Stimulated activated CD4-positive, alpha-beta T cell treated with anti-CD3 and anti-CD28 coated beads, Interleukin-12 subunit alpha, Interleukin-12 subunit beta, amount 100 ng/mL, for 24 hours (primary cell): ENCODE measurements at places on chromosomes 3 and 15.

- DNase-seq: no peak
Observed at GRCh38 chr15:69424001-69424400, 9.9 kb downstream of the KIF23 start.

DNA sequence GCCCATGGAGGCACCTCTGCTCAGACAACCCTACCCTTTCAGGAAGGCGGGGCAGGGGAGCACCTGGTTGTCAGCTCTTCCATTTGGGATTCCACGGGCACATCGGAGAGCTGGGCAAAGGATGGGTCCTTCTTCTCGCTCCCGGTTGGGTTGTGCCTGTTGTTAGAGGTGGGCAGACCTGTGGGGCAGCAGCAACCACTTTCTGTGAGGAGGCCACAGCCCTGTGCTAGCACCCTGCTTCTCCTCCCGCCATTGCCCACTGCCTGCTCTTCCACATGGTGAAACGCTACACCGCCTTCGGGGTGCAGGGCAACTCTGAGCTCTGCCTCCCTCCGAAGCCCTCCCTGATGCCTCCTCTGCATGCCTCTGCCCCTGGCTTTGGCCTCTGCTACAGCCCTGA is 7.0 kb upstream of the HHATL start:
- no peak for DNase-seq

DNA sequence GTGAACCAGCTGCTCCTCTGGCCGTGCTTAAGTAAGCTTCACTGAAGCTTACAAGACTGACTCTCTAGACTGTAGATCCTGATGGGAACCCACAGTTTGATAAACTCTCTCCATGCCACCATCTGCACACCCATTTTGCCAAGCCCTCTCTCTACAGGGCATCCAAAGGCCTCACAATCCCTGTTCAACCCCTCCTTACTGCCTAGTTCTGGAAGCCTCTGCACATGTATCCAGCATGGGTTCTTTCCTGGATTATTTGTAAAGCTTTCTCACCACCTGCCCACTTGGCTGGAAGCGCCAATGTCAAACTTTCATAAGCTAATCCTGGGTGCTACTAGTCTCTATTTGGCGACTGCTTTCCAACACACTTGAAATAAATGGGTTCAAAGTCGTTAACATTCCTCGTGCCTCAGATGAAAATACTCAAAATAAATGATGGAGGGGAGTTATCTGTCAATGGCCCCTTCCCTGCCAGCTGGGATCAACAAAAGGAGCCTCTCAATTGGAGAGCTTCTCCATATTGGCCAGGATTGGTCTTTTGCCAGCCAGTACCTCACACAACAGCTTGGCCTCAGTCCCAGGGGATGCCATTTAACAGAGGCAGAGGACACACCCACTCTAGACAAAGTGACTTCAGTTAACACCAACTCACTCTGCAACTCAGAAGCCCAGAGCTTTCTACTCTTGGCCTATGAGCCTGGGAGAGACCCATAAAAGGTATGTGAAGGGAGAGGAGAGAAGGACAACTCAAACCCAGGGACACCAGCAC is 48.1 kb downstream of the SH3BP5 start:
- no peak for DNase-seq

DNA sequence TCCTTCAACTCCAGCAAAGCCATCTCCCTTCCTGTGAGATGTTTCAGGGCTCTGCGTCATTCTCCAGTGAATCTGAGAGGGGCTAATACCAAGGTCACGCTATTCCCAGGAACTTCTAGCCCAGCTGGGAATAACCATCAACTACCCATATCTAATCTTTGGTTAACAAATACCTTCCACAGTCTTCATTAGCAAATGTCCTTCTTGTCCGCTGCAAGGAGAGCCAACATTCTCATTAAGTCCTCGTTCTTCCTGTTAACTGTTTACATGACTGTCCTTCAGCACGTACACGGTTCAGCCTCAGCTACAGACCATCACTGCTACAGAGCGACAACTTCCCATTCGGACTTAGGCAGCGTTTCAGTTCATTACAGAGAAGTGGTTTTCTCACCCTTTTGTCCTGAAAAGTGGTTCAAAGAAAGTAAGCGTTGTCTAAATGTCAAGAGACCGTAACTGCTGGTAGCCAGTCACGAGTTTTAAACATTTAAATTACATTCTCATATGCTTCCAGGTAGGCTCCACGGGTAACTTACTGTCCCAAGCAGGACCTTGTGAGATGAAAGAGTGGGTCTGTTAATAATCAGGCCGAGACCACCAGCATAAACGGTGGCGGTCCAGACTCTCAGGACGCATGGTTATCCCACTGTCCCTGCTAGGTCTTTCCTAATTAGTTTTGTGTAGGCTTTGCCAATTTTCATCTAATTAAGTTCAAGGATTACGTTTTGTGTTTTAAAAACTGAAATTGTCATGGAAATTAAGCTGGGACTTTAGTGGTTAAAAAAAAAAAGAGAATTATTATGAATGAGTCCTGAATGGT is 63.8 kb downstream of the CHSY1 start:
- no peak for DNase-seq

- no peak for DNase-seq
Observed at GRCh38 chr15:92413510-92413909, 19.8 kb downstream of the ST8SIA2 start.

DNA sequence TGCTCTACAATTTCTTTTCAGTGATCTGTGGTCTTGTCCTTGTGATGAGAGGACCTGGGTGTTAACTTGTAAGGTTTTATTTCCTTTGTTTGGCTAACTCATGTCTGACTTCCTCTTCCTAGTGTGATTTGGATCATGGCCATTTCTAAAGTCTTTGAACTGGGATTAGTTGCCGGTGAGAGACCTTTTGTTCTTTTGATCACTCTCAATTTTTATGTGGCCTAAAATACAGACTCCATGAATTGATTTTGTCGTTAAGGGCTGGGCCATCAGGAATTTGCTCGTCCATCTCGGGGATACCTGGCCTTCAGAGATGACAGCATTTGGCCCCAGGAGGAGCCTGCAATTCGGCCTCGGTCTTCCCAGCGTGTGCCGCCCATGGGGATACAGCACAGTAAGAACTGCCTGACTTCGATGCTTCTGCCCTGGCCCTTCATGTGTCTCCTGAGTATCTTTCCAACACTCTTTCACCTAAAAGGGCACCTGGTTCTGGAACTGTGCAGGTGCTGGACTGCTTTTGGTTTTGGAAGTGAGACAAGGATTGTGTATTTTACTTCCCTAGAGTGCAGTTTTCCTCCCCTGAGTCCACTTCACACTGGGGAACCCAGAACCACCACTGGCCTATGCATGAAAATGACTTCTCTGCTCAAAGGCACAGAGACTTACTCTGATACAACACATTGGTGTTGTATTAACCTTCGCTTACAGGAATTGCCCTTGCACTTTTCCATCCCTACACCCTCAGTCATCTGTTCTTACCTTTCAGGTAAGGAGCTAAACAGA is 13.1 kb upstream of the LRRC2 start:
- no peak for DNase-seq

GRCh38 chr3:133124511-133124910 is 86.3 kb downstream of the TMEM108 start:
- DNase-seq: no peak

DNA sequence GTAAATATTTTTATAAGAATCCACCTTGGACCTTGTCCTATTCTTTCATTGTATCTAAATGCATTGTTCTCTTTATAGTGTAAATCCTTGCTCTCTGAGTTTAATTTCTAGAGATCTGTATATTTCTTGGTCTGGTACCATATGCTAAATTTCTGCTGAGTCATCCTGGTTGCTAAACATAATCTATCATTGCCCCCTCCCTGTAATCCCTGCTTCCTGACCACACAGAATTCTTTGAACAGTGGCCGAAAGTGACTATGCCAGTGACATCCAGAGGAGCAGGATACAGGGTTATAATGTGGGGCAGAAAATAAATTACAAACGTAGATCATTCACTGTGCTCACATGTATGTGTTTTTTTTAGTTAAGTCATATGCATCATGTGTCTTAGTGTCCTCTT is 143.1 kb downstream of the DIPK2A start:
- DNase-seq: no peak

- no peak for DNase-seq
Observed at GRCh38 chr3:76753599-76753998, 286.3 kb upstream of the ROBO2 start.

- no peak for DNase-seq
Observed at GRCh38 chr3:45043728-45044299, 17.7 kb downstream of the CLEC3B start.

GRCh38 chr15:42911058-42911592 is 9.5 kb downstream of the TTBK2 start:
- DNase-seq: no peak

- DNase-seq: peak; percentile 15
Observed at GRCh38 chr3:195129644-195130492, 141.1 kb downstream of the XXYLT1 start.

DNA sequence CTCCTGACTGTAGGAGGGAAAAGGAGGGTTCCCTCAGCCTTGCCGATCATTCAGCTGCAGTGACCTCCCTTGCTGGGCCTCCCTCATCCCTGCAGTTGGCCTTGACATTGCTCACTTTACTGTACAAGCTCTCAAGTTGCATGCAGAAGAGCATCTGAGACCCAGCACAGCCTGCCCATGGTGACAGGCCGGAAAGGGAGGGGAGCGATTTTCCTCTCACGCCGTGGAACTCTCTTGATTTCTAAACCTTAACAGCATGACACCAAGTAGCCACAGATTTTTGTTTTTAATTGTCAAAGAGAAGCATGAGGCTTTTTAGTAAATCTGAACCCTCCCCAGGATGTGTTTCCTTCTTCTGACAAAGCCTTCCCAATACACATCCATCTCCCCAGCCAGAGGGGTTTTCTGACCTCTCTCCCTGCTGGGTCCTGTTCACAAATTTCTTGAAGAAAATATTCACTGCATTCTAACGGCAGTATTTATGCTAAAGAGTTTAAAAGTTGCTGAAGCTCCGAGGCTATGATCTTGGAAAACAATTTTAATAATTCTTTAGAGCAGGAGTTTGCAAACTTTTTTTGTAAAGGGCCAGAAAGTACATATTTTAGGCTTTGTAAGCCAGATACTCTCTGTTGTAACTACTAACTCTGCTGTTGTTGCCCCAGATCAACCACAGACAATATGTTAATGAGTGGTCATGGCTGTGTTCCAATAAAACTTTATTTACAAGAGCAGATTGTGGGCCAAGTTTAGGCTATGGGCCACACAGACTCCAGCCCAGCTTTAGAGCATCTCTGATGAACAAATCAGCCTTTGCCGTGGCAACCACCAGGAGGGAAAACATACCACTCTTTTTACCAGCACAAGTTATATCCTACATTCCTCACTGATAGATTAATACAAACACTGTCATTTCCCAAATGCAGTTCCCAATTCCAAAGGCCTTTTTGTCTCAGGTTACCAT is 34.8 kb downstream of the LMCD1 start:
- no peak for DNase-seq

- DNase-seq: no peak
Observed at GRCh38 chr3:16437640-16438039, 75.9 kb downstream of the RFTN1 start.

DNA sequence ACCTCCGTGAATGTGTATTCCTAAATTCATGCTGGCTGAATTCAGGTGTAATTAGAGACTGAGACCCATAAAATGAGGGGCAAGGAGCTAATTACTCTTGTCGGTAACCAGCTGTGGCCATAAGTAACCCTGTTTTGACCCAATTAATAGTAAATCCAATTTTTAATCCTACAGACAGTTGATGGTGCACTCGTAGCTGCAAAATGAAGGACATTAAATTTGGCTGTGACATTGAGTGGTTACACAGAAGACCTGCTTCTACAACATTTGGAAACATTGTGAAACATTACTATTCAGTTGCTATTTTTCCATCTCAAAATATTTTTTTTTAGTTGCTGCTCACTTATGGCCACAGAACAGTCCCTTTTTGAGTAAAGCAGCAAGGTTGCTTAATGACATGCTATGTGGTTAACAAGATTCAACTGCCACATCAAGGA is 33.0 kb downstream of the MBNL1 start:
- no peak for DNase-seq

DNA sequence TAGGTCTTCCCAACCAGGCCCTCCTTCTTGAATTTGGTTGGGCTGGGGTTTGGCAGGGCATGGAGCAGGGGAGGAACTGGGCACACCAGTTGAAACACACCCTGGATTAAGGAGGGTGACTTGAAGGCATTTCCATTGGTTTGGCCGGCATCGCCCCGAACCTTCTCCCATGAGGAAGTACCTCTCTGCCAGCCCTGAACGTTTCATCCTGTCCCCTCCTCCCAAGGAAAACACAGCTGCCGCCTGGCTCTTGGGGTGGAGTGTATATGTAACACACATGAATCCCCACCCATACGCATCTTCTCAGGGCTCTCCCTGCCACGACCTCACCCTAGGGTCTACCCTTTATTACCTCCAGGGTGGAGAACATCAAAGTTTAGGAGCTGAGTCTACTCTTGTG is 14.6 kb downstream of the UBAP1L start:
- no peak for DNase-seq
